ENCODE measurements at places on chromosomes 7 and 10.

GRCh38 chr7:48427671-48428070, 256.4 kb downstream of the ABCA13 start:
- no peak for DNase-seq

GRCh38 chr7:158842486-158842885, 13.2 kb upstream of the ESYT2 start:
- no peak for DNase-seq

DNA sequence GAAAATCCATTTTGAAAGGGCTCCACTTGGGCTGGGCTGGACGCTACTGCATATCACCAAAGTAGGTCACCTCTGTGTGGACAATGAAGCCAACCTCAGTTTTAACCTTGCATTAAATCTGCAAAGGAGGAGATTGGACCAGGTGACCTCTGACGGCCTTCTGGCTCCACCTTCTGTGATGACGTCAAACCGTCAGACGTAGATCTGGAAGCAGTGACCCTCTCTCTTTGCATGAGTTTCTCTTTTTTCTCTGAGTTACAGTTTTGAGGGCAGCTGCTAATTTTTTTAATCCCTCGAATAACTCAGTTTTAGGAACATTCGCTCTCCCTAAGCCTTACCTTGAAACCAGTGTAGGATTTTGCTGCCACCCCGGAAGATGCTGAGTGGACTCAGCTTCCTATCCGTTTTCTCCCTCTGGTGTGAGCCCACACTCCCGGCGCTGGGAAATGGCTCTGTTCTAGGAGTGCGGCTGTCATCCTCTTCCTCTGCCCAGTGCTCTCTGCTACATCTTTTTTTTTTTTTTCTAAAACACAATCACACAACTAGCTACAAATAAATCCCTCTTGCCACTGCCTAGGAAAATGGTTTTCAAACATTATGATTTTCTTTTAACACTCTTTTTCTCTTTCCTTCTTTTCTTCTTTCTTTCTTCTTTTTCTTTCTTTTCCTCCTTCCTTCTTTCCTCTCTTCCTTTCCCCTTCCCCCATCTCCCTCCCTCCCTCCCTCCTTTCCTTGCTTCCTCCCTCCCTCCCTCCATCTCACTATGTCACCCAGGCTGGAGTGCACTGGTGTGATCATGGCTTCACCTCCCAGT, 27.7 kb upstream of the NMT2 start:
- no peak for DNase-seq

DNA sequence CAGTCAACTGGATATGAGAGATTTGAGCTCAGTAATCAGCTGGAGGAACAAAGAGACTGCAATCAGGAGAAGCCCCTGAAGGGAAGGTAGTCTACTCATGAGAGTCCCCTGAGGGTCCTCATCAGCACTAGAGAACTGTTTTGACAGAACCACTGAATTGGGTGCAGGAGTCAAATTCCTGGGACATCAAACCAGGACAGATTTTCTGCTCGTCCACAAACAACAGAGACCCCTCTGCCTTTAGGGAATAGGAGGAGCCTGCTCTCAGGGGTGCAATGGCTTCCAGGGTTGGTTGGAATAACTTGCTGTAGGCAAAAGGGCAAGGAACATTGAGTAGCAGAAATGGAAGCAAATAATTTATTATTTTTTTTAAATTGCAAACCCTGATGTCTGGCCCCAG, 21.9 kb upstream of the NEUROD6 start:
- no peak for DNase-seq

GRCh38 chr10:132422903-132423825, 26.2 kb downstream of the PWWP2B start:
- DNase-seq = no peak

GRCh38 chr10:27601946-27602538, 97.9 kb downstream of the RAB18 start:
- no peak for DNase-seq

DNA sequence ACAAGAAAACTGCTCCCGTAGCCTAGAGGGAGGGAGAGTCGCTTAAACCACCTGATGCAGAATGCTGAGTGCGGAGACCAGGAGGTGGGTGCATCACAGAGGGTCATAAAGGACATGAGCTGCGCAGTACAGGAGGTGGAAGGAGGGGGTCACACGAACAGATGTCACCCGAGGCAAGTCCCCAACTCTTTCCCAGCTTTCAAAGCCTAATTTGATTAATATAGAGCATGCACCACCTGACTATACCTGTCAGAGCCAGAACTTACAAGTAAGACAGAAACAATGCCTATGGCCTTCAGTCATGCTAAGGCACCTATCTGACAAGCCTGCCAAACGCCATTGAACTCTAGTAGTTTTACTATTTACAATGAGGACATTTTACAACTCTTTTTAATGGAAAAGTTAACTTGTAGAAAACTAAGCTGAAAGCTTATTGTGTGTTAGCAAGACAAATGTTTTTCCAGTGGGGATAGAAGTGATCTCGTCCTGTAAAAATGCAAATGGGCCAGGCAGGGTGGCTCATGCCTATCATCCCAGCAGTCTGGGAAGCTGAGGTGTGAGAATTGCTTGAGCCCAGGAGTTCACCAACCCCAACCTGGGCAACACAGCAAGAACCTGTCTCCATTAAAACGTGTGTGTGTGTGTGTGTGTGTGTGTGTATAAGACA, 1.1 kb upstream of the VOPP1 start:
- no peak for DNase-seq

GRCh38 chr10:71597821-71598498, 121.6 kb downstream of the C10orf105 start:
- no peak for DNase-seq

- no peak for DNase-seq
Measured at GRCh38 chr10:78728176-78728575, 340.6 kb upstream of the ZMIZ1 start.

GRCh38 chr7:127525866-127526480, 59.4 kb downstream of the GCC1 start:
- no peak for DNase-seq

DNA sequence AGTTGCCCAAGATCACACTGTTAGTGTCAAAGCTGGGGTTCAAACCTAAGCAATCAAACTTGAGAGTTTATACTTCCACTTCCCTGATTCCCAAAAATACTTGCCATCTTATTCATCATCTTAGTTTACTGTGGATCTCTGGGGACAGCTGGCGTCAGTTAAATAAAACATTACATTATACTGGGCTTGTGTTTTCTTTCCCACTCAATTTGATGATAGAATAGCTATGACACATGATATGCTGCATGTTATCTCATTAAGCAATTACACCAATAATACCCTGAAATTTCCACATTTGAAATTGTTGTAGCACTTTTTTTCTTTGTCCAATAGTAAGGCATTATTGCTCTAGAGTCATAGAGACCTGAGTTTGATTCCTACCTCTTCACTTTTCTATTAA, 62.9 kb upstream of the MXI1 start:
- DNase-seq = no peak

DNA sequence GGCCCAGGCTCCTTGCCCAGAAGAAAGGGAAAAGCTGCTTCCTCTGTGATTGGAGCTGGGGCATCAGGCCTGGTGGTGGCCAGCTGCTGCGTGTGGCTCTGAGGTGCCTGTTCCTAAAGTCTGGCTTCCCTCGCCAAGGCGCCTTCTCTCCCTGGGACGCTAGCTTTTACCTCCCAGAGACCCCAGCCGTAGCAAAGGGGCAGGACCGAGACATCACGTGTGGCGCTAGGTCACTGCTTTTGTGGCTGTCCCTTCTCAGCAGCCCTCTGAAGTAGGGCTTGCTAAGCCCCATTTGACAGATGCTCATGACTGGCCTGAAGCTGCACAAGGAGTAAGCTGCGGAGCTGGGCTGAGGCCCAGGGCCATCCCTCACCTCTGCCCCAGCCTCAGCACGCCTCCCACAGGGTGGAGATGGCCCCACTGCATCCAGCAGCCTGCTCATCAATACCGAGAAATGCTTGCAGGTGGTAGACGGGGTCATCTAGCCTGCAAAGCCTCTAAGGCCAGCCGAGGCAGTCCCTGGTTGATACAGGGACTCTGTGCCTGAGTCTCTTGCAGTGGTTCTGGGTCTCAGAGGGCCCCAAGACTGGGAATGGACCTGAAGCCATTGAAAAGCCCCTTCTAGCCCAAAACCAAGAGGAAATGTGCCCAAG, 171.2 kb downstream of the LCOR start:
- DNase-seq = no peak

DNA sequence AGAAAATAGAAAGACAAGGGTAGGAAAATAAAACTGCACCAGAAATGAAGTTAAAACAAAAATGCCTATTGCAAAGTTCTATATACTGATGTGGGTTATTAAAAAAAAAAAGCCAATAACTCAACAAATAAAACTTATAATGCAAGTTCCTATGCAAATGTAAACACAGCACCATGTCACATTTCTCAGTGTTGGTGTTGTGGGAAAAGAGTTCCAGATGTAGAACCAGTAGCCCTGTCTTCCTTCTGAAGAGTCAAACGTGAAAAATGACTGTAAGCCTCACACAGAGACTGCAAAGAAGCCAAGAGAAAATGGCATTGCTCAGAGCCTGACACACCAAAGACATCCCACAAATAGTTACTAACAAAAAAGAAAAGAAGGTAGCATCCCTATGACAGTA, 10.1 kb downstream of the PON2 start:
- no peak for DNase-seq

DNA sequence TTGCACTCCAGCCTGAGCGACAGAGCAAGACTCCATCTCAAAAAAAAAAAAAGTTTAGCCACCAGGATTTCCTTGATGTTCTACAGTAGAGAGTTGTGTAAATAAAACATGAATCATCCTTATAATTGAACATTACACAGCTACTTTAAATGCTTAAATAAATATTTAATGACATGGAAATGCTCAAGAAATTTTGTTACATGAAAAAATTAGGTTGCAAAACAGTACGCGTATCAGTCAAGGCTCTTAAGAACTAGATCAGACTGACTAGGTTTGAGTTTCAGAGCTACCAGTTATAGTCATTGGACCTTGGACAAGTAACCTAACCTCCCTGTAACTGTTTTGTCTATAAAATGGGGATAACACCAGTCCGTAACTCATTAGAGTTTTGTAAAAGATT, 38.7 kb upstream of the GSAP start:
- DNase-seq = no peak

GRCh38 chr10:123236126-123236525, 81.9 kb downstream of the BUB3 start:
- DNase-seq = no peak

- no peak for DNase-seq
Measured at GRCh38 chr10:75101416-75102251, 9.8 kb upstream of the SAMD8 start.

DNA sequence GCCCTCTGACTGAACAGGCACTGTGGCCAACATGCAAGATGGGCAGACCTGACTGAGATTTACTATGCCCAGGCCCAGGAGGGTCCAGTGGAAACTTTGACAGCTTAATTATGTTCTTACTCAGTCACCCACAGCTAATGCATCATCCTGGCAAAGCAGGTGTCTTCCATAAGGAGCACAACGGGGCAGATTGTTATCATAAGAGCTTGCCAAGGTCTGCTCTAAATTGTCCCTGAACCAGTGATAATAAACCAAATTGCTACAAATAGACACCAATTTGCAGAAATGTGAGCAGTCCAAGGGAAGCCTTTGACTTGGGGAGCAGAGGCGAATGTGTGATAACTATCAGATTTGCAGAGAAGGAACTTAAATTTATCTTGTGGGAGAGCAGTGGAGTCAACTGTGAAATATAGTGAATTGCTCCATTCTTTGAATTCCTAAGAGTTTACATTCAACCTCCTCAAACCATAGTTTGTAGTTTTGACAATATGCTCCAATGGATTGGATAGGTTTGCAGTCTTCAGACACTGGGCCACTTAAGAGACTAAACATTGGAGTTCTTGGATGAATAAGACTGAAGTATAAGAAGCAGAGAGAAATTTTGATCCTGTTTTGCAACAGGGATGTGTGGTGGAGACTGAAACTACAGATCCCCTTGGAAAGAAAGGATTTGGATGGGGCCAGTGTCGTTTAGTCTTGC, 494.7 kb downstream of the CCSER2 start:
- no peak for DNase-seq

DNA sequence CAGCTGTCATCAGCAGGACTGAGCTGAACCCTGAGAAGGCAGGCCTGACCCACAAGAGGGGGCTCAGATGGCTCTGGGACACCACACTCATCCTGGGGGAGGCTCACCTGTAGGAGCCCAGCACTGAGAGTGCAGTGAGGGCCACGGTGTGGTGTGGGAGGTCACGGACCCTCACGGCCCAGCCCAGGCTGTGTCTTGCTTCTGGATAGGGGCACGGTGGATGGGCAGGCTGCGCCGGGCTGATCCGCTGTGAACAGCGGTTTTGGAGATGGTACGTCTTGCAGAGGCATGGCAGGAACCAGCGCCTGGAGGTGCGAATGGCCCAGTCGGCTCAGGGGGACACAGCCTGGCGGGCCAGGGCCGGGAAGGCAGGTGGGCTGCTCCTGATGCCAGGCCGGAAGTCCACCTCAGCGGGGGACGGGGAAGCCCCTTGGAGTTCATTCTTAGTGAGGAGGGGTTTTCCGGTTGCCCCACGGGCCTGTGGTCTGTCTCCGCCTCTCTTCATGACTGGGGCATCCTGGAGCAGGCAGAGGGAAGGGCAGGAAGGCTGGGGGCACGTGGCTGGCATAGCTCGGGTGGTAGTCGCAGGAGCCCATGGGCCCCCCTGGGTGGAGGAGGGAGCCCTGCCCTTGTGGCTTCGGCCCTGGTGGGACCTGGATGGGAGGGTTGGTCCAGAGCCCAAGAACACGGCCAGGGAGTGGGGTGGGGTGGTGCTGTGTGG, 112.5 kb downstream of the UNCX start:
- DNase-seq = no peak

GRCh38 chr10:131743190-131744151, 157.3 kb upstream of the PPP2R2D start:
- DNase-seq = no peak

- no peak for DNase-seq
Measured at GRCh38 chr7:91517201-91517785, 253.1 kb downstream of the FZD1 start.

- no peak for DNase-seq
Measured at GRCh38 chr10:16116404-16117304, 256.3 kb upstream of the MINDY3 start.

DNA sequence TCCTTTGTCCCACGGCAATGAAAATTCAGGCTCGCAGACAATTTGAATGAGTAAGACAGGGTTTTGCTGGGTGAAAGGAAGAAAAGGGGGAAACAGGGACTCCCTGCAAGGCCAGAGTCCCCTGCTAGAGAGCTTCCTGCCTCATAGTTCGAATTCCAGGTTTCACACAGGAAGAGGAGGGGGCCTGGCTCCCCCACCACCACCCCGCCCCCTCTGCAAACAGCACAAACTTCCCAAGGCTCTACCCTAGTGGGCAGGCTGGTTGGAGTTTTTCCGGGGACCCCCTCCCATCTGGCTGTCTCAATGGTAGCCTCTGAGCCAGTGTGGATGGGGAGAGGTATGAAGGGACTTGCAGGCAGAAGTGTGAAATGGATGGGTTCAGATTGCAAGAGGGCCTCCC, 57.4 kb upstream of the NEBL start:
- DNase-seq = no peak

DNA sequence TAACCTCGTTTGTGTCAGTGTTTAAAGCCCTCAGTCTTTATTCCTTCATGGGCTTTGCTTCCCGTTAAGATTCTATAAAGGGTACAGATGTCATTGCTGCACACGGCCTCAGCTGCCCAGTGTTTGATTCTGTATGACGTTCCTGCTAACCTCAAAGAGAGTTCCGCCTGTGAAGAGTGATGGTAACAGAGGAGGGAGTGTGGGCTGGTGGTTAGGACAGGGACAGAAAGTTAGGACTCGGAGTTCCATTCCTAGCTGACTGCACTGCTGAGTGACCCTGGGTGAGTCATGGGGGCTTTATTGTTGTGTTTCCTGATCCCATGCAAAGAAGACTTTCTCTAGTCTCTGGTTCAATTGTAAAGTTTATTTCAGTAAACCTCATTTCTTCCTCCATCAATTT, 227.1 kb downstream of the DYNC1I1 start:
- no peak for DNase-seq

All from stimulated activated CD4-positive, alpha-beta T cell treated with anti-CD3 and anti-CD28 coated beads, Interleukin-1b, Interleukin-23, amount 100 ng/mL, for 24 hours (primary cell).